ENCODE measurements at places on chromosomes 6 and 20.

DNA sequence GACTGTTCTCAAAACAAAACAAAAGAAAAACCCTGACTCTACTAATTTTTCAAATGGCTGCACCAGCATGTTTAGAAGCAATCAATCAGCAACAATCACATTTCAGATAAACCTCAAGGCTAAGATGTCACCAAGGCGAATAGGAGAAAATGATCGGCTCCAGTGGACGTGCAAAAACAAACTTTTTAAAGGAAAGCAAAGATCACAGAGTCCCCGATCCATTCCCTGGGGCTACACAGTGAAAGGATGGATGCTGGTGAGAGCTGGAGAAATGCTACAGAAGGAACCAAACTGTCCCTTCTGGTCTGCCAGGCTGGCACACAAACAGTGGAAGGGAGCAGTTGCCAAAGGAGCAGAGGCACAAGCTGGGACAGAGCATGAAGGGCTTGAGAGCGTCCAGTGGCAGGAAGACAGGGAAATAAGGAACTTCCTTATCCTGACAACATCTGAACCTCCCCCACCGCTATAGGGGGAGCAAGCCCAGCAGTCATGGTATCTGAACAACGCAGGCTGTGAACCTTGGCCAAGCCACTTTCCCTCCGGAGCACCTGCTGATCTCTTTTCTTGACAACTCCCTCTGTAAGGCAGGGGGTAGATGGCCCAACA is 73.7 kb upstream of the HIVEP1 start:
- no peak for DNase-seq

- DNase-seq = no peak
These were observed 97.9 kb downstream of the ARID1B start for GRCh38 chr6:156875062-156875461.

- DNase-seq = no peak
These were observed 209.8 kb downstream of the TFAP2A start for GRCh38 chr6:10205120-10205519.

- no peak for DNase-seq
These were observed 901.0 kb upstream of the MAP3K7 start for GRCh38 chr6:91487696-91488392.

Data from stimulated activated CD4-positive, alpha-beta T cell treated with anti-CD3 and anti-CD28 coated beads, TNF-alpha, amount 100 ng/mL, for 24 hours (primary cell).